Dermis microvascular lymphatic vessel endothelial cell (primary cell): ENCODE measurements at places on chromosomes 12 and 14. TPM values are rescaled to one million over a fixed set of nuclear protein-coding genes. Genes with fewer than 3 reads are reported as not detected.

- peak; percentile 88 for DNase-seq
Observed at GRCh38 chr12:124786061-124786964, 77.4 kb downstream of the SCARB1 start.

DNA sequence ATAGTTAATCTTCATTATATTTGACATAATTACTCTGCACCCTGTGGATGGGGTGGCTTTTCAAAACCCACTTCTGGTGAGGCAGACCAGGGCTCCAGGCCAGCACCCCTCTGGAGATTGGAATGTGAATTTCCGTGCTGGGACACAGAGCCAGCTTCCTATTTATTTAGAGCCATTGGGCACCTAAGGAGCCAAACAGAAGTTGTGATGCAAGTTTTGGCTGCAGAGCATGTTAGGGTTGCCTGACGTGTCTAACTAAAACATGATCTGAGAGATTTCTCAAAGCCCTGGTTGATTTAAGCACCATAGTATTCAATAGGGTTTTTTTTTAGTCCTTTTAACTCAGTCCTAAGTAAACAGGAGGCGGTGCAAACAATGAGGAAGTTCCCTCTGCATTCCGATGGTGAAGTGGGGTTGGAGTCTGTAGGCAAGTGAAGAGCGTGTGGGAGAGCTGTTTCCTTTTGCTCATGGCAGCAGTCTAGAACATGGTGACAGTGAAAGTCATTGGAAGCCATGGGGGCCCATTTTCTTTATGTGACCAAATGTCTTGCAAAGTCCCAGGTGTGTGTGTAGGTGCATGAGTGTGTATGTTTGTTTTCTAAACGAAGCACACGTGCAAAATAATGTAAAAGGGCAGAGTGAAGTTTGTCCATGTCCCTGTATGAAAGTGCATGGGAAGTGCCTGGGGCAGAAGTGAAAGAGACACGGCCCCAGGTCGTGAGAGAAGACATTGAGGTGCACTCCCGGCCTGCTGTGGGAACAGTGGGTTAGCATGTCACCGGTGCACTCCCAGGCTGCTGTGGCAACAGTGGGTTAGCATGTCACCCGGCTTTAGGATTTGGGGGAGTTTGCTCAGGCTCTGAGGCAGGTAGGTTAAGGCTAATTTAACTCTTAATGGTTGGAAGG lies 117.7 kb downstream of the PRKCH start:
- peak; percentile 89 for DNase-seq

DNA sequence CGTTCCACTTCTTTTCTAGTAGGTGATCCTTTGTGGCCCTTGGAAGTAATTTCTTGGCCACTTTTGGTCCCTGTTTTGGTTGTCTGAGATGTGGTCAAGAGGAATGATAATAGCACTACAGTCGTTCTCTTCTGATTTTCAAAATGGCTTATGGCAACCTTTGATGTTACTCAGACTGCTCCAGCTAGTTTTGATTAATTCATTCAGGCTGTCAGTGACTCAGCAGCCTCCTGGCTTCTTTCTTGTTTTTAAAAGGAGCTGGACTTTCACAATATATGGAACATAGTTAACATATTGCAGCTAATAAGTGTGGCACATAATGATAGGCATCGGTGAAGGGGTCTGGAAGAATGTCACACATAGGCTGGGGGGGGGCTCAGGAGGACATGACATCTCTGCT lies 47.3 kb downstream of the WDR20 start:
- peak; percentile 24 for DNase-seq

Gene BBOF1
- 0.76 and 0.77 TPM in 2 replicates for total RNA-seq

Gene NABP2
- total RNA-seq: 21.6 and 22.5 TPM in 2 replicates
